NCI-H460 (cell line): ENCODE measurements at places on chromosomes 6 and 20. TPM values are rescaled to one million over a fixed set of nuclear protein-coding genes. Genes with fewer than 3 reads are reported as not detected.
A peak's percentile ranks its signal among the peaks of the same experiment; 100 is the strongest.

DNA sequence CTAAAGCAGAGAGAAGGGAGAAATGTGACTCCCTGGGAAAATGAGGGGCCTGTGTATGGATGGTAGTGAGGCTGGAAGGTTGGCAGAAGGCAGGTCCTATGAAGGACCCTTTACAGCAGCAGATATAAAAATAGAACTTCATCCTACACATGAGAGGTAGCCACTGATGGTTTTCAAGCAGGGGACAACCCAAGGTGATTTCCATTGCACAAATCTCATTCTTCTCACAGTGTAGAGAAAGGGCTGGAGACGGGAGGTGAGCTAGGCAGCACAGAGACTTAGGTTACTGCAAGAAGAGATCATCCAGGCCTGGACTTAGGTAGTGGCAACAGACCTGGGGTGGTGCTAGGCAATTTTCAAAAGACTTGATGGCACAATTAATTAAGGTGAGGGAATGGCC is 30.7 kb downstream of the TRAM2 start:
- no peak for DNase-seq

DNA sequence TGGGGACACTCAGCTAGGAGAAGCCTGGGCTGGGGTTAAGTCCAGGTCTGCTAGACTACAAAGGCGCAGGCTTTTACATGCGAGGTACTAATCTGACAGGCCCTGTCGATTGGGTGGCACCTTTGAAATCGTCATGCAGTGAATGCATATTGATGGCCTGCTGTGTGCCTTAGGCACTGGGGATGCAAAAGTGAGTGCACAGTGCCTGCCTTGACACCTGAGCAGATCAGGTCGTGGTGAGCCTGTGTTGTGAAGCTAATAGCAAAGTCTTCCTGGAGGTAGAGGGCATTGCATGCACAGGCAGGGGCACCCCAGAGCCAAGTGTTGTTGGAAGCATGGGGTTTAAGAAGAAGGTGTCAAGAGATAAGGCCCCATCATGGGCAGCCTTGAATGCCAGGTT is 16.9 kb downstream of the LRRC1 start:
- DNase-seq: no peak

DNA sequence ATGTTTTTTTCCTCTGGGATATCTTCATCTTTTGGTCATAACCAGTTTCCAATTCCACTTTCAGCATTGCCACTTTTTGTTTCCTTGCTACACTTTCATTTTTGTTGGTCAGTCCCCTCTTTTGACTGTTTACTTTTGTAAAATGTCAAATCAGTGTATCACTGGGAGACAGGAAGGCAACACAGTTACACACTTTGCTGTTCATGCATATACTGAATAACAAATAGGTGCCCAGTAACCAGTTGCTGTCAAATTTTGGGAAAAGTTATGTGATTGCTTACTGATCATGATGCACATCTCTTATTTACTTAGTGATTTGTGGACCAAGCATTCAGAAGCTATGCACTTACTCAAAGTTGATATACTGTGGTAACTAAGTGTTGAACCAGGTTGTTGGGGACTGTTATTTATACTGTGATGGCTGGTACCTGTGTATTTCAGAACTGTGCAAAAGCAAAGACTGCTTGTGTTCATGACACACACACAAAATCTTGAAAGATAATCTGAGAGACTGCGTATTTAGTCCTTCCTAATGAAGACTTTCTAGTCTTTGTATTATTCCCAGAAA is 41.0 kb downstream of the ZNF292 start:
- DNase-seq: no peak

GRCh38 chr6:159056003-159056402 is 11.2 kb upstream of the TAGAP start:
- DNase-seq: no peak

GRCh38 chr6:20364327-20364726 is 37.4 kb upstream of the E2F3 start:
- no peak for DNase-seq

GRCh38 chr20:5893052-5893451 is 57.3 kb downstream of the TRMT6 start:
- DNase-seq: no peak

- DNase-seq: no peak
Measured at GRCh38 chr6:35354361-35355135, 12.2 kb downstream of the PPARD start.

IPCEF1 gene
- total RNA-seq: 1.0 TPM in 1 of 2 replicates, not detected in the other

DNA sequence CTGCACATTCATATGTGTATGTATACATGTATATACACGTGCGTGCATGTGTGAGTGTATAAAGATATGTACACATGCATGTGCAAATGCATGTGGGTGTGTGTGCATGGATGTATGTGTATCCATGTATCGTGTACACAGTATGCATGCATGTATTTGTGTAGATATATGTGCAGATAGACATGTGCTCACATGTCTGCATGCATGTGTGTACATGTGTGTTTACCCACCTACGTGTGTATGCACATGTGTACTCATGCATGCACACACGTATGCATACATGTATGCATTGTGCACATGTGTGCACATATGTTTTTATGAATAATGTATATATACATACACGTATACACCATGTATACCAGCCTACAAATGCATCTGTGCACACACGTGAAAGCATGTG is 80.3 kb upstream of the ZNF322 start:
- DNase-seq: no peak

GRCh38 chr6:5995949-5996713 is 10.6 kb downstream of the NRN1 start:
- no peak for DNase-seq

SLPI gene
- 38.4 and 43.0 TPM in 2 replicates for total RNA-seq

- no peak for DNase-seq
Measured at GRCh38 chr6:76326871-76327270, 254.4 kb upstream of the IMPG1 start.

- no peak for DNase-seq
Measured at GRCh38 chr6:85361643-85362014, 88.3 kb upstream of the NT5E start.

ANKEF1 gene
- total RNA-seq: 5.3 and 5.6 TPM in 2 replicates

HSF2 gene
- total RNA-seq: 18.8 and 21.3 TPM in 2 replicates

METTL24 gene
- not detected in 2 replicates for total RNA-seq

DNA sequence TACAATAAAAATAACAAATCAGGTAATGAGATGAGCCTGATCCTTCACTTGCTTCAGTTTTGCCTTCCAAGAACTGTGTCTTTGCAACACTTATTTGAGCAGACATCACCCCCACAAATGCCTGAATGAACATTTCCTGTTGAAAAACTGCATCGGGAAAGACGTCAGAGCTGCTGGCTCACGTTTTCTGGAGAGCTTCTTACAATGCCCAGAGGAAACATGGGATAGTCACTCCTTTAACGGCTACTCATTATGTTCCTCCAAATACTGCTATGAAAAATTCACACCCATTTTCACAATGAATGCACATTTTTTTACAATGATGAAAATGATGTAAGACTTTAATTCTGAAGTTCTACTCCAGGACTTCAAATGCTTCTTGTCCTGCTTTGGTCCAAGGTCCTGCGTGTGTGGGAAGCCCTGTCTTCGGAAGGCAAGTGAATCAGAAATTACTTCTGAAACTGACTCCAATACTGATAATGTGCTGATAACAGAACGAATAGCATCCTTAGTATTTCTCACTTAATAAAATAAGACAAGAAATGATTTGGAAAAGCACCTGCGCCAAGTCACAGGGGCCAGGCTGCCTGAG is 238.0 kb downstream of the ANKRD60 start:
- DNase-seq: no peak

GRCh38 chr20:48812600-48813445 is 15.0 kb downstream of the PREX1 start:
- no peak for DNase-seq

- DNase-seq: no peak
Measured at GRCh38 chr6:150661216-150662007, 61.7 kb downstream of the PLEKHG1 start.

DNA sequence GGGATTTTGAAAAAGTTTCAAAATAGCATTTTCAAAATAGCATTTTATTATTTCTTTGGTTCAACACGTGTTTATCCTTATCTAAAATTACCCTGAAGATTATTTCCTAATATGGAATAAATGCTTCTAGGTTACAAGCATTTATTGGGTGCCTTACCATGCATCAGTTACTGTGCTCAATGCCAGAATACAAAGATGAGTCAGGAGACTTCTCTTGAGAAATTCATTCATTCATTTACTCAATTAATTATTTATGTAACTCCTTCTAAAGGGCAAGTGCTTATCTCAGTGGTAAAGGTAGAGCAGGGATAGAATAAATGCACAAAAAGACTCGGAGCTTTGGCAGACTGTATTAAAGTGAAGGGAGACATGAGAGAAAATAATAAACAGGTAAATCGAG is 150.1 kb upstream of the PDE7B start:
- DNase-seq: no peak

- no peak for DNase-seq
Measured at GRCh38 chr6:6812427-6812826, 223.9 kb downstream of the LY86 start.

DNA sequence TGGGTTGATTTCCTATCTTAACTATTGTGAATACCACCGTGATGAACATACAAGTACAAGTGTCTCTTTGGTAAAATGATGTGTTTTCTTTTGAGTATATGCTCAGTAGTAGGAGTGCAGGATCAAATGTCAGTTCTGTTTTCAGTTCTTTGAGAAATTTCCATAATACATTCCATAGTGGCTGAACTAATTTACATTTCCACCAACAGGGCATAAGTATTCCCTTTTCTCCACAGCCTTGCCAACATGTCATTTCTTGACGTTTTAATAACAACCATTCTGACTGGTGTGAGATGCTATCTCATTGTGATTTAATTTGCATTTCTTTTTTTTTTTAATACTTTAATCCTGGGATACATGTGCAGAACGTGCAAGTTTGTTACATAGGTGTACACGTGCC is 268.8 kb downstream of the CENPW start:
- no peak for DNase-seq

PGC gene
- not detected in 2 replicates for total RNA-seq

ARFGEF2 gene
- total RNA-seq: 44.4 and 51.0 TPM in 2 replicates

C6orf118 gene
- total RNA-seq: not detected in 2 replicates

DNA sequence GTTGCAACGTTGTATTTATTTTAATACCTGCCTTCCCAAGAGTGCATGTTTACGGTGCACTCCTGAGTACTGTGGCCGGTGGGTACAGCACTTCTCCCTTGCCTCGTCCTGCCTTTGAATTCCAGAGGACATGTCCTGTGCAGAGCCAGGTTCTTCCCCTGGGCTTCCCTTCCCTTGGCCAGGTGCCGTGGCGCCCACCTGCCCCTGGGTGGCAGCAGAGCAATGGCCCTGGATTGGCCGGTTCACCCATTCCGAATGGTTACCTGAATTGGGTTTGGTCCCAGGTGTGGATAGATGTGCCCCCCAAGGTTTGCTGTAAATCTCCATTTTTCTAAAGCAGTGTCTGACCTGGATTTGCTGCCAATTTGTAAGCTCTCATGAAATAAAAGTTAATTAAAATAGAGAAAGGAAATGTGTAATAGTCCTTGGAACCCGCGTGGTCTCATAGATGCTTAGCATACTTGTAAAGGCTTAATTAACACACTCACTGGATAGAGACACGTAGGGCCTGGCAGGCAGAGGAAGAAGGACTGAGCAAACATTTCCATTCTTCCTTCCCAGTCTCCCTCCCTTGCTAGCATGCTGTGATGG is 40.6 kb downstream of the DTD1 start:
- peak; percentile 7 for DNase-seq

DNA sequence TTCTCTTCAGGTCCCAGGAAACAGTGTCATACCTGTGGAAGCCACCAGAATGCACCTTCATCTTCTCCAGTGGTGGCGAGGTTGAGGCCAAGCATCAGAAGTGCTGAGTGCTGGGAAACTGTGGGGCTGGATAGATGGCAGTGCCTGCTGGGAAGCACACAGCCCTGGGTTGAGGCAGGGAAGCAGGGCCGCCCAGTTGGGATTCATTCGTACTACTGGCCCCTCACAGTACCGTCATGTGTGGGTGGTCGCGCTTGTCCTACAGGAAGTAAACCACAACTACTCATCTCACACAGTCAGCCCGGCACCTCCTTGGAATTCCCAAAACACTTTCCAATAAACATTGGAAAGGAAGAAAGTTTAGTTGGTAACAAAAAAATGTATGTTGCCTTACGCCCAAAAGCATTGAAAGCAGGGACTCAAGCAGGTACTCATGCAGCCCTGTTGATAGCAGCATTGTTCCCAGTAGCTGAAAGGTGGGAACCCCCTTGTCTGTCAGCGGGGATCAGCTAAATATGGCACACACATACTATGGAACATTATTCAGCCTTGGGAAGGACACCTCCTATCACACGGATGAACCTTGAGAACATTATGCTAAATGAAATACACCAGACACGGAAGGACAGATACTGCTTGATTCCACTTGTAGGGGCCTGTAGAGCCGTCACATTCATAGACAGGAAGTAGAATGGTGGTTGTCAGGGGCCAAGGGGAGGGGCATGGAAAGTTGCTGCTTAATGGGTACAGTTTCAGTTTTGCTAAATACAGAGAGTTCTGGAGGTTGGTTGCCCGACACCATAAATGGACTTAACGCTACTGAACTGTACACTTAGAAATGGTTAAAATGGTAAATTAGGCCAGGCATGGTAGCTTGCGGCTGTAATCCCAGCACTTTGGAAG is 162.7 kb downstream of the MTHFD1L start:
- DNase-seq: no peak

GRCh38 chr20:36340593-36340990 is 34.5 kb downstream of the DLGAP4 start:
- no peak for DNase-seq

GRCh38 chr6:19824058-19824807 is 12.9 kb upstream of the ID4 start:
- DNase-seq: no peak

DNA sequence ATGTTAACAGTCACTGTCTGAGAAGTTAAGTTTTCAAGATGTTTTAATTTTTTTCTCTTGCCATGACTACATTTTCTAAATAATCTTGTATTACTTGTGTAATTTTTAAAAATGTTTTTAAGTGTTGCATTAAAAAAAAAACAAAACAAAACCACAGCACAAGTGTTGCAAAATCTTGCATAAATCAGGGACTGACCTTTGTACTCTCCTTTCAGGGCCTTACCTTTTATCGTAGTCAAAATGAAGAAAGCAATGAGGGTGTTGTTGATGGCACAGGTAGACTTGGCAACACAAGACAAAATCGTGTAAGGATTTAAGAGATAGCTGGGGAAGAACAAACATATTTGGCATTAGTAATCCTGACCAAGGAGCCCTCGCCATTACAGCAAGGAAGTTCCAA is 42.5 kb downstream of the PIGU start:
- no peak for DNase-seq
